Activated CD4-positive, alpha-beta T cell treated with anti-CD3 and anti-CD28 coated beads, Interleukin-2, amount 10 ng/mL, durations not matched to agents 24 days and 14 days (primary cell): ENCODE measurements at places on chromosomes 1 and 21.

DNA sequence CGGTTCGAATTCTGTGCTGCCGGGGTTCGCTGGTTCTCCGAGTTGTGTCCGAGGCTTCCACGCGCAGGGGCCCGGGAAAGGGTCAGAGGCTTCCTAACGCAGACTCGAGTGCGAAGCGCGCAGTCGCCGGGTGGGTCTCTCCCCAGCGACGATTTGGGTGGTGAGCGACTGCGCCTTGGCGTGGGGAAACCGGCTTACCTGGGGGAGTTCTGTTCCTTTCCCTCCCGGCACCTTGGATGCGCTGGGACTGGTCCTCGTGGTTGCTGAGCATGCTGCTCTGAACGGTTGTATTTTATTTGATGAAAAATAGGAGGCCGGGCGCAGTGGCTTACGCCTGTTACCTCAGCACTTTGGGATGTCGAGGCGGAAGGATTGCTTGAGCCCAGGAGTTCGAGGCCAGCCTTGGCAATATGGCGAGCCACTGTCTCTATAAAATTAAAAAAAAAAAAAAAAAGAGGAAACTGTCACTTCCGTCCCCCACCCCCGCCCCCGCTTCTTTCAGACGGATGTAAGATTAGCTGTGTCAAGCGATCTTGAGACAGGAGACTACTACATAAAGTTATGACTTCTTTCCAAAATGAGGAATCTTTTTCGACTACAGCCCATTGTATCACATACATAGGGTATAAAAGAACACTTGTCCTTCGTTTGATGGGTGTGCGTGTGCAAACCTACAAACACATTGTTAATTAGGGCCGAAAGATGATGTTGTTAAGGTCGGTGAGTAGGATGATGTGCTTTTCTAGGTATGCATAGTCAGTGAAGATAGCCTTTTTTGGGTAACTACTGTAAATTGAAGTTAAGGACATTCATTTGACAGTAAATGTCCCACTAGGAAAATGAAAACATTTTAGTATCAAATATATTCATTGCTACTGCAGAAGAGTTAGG is at the start of gene CCDC18:
CCDC18 (plus strand) TSS at position 2 of the 891 bp plus-strand sequence. CDS start 2,638 bp downstream, outside the sequence.
- H3K4me1 ChIP-seq: peaks cover 44% of the 10 kb centered on the region
- peak within 1 kb of the TSS; percentile 100 for H3K27ac ChIP-seq

GRCh38 chr1:31062867-31063380 is 2.6 kb downstream of the PUM1 start:
- peaks cover 35% of the 10 kb centered on the region for H3K4me1 ChIP-seq
- H3K36me3 ChIP-seq: peaks cover 42% of the 10 kb centered on the region
- peak overlapping the region; percentile 34 for H3K27ac ChIP-seq
- H3K4me3 ChIP-seq: peak overlapping the region; percentile 95
- no peak for DNase-seq
- H3K27me3 ChIP-seq: no peaks in the 10 kb centered on the region

- peaks cover 31% of the 10 kb centered on the region for H3K27me3 ChIP-seq
- H3K36me3 ChIP-seq: no peaks in the 10 kb centered on the region
- no peak overlapping the region for H3K27ac ChIP-seq
- H3K4me3 ChIP-seq: no peak overlapping the region
These were observed 58.0 kb upstream of the IFNAR2 start for GRCh38 chr21:33171616-33172169.

GRCh38 chr1:25106352-25106751 is 126.0 kb downstream of the SYF2 start:
- H3K4me3 ChIP-seq: no peak overlapping the region
- H3K27me3 ChIP-seq: peaks cover 7% of the 10 kb centered on the region
- H3K36me3 ChIP-seq: peaks cover 10% of the 10 kb centered on the region
- peaks cover 27% of the 10 kb centered on the region for H3K4me1 ChIP-seq
- DNase-seq: peak; percentile 67

DNA sequence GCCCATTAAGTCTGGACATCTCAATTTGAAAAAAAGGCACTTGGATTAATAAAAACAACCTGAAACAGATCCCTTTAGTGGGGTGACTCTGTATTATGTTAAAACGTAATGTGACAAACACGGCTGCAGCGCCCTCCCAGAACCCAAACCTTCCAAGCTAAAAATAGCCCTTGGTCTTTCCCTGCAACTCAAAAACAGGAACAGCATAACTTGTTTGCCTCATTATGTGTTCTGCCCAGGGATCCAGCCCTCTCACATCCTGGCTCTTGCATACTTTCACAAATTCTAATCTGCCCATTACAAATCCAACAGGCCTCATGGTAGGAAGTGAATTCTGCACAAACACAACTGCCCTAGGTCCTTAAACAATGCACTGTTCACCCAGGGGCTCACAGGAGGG is 94.7 kb upstream of the GADD45A start:
- H3K27ac ChIP-seq: no peak overlapping the region
- H3K27me3 ChIP-seq: peaks cover 6% of the 10 kb centered on the region
- no peak overlapping the region for H3K4me3 ChIP-seq
- no peaks in the 10 kb centered on the region for H3K4me1 ChIP-seq
- DNase-seq: no peak

DNA sequence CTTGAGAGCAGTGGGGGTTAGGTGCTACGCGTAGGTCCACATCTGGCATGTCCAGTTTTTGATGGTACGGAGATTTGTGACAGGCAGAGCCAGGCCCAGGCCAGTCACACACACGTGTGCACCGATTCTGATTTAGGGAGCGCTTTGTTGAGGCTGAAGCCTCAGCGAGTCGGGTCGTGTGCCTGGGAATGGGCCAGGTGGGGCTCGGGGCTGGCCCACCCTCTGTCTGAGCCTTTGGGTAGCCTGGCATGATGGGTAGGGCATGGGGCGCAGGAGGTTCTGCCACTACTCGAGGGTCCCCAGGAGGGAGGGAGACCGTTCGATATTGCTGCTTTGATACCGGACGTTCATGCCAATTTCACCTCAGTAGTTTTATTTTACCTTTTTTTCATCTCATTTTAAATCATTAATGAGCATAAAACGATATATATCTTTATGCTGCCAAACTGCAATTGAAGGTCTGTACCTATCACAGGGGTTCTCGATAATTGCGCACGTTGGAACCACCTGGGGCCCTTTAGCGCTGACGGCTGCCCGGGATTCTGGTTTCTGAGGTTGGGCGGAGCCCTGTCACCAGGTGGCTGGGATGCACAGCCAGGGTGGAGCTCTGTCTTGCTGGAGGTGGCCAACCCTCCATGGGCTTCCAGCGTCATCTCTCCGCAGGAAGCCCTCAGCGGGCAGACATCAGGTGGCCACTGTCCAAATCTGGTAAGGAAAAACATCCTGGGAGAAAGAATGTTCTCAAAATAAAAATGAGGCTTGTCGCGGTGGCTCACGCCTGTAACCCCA is 71.9 kb downstream of the SCCPDH start:
- H3K4me3 ChIP-seq: no peak overlapping the region
- no peak overlapping the region for H3K27ac ChIP-seq
- DNase-seq: no peak
- no peaks in the 10 kb centered on the region for H3K36me3 ChIP-seq
- no peaks in the 10 kb centered on the region for H3K4me1 ChIP-seq
